Coronary artery (tissue), 2 donors: ENCODE measurements at places on chromosomes 5 and 9.

DNA sequence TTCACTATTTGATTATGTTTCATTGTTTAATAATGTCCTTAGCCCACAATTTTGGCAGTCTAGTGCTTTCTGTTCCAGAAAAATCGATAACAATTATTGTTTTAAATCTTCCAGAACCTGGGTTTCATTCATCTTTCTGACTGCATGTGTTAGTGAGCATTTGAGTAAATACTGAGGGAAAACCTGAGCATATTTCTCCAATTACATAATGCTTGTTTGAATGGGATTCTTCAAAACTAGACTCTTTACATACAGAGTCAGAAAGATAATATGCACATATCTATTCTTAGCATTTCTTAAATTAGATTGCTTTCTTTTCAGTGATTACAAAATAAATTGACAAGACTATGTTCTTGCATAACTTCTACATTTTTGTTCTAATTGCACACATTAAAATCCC, 21.9 kb downstream of the GABRA6 start:
- no peak for DNase-seq

- DNase-seq: no peak
These were observed 45.9 kb upstream of the JAK2 start for GRCh38 chr9:4939118-4939561.

- peak; percentile 60 for DNase-seq
These were observed 166.1 kb downstream of the CACNA1B start for GRCh38 chr9:138043411-138044345.

DNA sequence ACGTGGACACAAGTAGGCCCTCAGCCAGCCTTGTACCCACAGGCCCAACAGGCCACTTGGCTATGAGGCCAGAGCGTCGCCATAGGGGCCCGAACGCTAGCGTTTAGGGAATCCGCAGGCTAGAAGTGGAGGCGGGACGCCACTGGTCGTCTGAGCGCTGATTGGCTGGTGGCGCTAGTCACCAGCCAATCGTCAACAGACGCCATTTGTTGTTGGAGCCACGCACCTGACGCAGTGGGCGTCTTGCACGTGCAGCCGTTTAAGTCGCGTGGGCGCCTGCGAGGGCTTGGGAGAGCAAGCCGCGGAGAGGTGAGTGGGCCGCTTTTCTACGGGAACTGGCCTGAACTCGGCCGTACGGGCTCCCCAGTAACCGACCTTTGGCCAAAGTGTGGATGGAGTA, at the start of gene DDX4:
Gene DDX4, plus strand, starts transcription at position 269 of the 400 bp plus-strand sequence. CDS start 903 bp downstream, outside the sequence.
- no peak for DNase-seq
